Stimulated activated CD8-positive, alpha-beta memory T cell treated with anti-CD3 and anti-CD28 coated beads, Interleukin-4, amount 100 ng/mL, for 1 hour (primary cell): ENCODE measurements at places on chromosomes 3 and 15.
A peak's percentile ranks its signal among the peaks of the same experiment; 100 is the strongest.

DNA sequence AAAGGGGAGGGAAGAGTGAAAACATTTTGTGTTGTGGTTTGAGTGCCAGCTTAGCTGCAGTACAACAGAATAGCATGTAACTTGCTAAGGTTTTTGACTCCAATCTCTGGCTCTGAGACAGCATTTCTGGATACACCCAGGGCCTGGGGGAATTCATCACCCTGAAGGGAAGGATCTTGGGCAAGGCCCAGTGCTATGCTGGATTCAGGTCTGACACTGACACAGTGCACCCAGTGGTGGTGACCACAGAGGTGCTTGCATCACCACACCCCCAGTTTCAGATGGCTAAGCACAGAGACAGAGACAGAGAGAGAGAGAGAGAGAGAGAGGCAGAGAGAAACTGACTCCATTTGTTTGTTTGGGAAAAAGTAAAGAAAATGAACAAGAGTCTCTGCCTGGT, 74.1 kb upstream of the KBTBD8 start:
- DNase-seq: no peak

- no peak for DNase-seq
Observed at GRCh38 chr3:173624086-173624485, 226.5 kb downstream of the NLGN1 start.

GRCh38 chr15:55327387-55327786, 8.4 kb downstream of the PIGB start:
- DNase-seq: no peak

DNA sequence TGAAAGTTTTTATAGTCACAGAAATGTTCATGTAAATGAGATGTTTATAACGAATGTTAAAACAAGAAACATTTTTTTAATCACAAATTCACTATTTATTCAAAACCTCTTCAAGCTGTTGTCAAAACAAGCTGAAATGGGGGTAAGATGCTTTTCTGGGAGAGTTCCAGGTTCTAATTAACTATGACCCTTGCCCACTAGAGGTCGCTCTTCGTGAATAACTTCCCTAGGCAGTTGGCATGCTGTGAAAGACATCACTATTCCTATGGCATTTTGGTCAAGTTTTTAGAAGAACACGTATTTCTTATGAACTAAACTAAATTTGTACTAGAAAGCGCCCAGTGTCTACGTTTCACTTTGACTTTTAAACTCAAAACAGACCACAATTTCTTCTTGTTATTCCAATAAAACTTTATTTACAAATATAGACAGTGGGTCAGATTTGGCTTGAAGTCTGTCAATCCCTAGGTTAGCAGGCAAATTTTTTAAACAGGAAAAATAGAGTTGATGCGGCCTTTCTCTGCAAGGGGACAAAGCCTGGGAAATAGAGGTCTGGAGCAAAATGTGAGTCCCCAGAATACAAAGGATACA, 62.8 kb upstream of the CMTM8 start:
- DNase-seq: peak; percentile 19

DNA sequence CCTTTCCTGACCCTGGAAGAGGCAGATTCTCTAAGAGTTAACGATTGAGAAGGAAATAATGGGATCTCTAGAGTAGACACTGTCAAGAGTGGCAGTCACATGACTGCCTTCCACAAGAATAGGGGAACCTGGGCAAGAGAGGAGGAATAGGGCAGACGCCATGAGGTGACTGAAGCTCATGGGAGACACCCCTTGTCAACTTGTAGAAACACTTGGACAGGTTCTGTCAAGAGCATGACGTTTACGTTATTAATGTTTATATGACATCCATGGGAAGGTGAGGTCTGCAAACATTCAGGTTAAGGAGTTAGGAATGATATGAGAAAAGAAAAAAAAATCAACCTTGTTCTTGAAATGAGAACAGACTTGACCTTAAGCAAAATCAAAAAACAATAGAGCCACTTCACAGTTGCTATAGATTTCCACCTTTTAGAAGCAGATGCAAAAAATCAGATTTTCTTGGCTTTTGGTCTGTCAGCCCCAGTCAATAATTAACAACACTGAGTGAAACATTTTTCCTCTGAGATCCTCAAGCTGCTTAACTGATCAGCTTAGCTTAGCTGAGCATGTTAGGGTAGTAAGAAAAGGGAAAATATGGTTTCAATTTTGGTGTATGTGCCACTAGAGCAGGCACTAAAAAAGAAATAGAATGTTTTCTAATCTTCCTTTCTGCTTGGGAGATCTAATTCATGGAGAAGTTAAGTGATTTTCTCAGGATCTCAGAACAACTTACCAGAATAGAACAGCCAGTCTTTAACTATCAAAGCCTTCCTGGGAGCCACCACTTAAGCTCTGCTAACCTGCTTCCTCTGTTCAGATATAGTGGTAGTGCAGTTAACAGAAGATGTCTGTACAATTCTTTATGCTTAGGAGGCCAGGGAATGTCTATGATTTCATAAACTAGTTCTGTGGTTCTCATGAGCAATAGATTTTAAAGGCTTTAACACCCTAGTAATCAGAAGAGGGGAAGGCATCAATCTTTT, 116.9 kb downstream of the B3GALNT1 start:
- no peak for DNase-seq
